ENCODE measurements at places on chromosomes 2 and 18.

GRCh38 chr18:78739115-78739514, 240.5 kb upstream of the SALL3 start:
- DNase-seq = no peak

DNA sequence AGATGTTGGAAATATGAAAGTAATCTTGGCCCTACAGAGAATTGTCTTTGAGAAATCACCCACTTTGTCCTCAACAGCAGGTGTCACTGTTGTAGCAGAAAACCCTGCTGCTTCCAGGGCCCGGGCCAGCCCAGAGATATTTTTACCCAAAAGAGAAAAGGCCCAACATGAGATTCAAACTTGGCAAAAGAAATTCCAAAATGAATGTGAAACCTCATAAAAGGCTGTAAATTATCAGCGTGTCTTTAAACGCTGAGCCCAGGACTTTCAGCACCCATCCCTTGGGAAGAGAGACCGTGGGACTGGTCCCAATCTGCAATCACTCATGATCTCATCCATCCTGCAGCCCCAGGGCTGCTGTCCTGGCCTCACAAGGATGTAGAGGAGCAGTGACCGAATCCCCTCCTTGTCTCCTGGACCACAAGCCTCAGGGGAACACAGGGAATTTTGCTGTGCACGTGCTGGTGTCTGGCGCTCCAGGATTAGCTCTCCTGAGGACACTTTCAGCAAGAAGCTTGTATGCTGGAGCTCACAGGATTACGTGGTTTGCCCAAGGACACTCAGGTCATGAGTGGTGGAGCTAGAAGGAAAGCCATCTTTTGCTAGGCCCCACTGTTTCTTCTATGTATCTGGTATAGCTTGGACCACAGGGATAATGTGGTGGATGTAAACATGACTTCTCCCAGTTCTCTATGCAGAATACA, 202.1 kb downstream of the RNF144A start:
- peak; percentile 21 for DNase-seq

DNA sequence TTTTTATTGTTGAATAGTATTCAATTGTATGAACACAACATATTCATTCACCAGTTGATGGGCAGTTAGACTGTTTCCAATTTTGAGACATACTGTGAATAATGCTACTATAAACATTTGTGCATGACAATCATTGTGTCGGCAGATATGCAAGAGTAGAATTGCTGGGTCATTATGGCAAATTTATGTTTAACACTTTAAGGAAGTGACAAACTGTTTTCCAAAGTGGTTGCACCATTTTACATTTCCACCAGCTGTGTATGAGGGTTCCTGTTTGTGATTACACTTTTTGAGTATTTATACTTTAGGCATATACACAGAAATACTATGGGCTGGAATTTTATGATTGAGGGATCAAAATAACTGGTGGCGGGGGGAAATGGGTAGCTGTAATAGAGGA, 61.2 kb downstream of the MAP4K3 start:
- no peak for DNase-seq

DNA sequence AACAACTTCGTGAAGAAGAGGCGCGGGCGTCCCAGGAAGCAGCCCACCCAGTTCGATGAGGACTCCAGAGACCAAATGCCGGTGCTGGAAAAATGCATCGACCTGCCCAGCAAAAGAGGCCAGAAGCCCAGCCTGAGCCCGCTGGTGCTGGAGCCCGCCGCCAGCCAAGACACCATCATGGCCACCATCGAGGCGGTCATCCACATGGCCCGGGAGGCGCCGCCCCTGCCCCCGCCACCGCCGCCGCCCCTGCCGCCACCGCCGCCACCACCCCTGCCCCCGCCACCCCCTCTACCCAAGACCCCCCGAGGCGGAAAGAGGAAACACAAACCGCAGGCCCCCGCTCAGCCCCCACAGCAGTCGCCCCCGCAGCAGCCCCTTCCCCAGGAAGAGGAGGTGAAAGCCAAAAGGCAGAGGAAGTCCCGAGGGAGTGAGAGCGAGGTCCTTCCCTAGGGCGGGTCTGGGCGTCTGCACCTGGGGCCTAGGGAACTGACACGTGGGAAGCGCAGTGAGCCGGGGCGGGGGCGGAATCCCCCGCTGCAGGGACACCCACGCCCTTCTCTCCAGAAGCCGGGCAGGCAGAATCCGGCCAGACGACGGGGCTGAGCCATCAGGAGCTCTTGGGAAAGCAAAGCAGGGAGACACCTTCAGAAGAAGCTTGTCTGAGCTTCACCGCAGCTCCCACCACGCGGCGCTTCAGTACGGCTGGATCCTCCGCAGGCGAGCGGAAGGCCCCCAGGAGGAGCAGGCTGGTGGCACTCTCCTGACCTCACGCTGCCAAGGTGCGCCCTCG, 382.8 kb downstream of the SETBP1 start:
- DNase-seq = no peak

- DNase-seq = no peak
These were observed 2.1 kb downstream of the SPOPL start for GRCh38 chr2:138503652-138504051.

Measured in EL (cell line).